ENCODE measurements at places on chromosomes 3 and 15. TPM values are rescaled to one million over a fixed set of nuclear protein-coding genes. Genes with fewer than 3 reads are reported as not detected.

CISH gene
- 59.4 TPM for polyA plus RNA-seq

DNA sequence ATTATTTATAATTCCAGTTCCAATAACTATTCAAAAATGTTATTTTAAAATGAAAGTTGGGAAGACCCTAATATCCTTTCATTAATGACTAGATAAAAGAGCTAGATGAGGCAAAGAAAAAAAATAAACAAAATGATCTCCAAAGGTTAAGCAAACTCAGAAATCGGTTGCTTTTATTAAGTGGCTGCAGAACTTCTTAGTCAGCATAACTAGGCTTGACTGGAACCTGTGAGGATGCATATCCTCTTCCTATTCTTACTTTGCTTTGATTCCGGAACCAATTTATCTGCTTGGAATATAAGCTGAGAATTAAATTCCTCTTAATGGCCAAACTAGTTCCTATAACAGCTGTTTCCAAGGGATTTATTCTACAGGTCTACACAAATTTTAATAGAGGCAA is 10.7 kb downstream of the GAP43 start:
- no peaks in the 10 kb centered on the region for H3K4me1 ChIP-seq
- DNase-seq: no peak
- no peaks in the 10 kb centered on the region for H3K36me3 ChIP-seq
- no peak overlapping the region for H3K4me3 ChIP-seq

- H3K4me1 ChIP-seq: no peaks in the 10 kb centered on the region
- H3K27ac ChIP-seq: no peak overlapping the region
- no peaks in the 10 kb centered on the region for H3K27me3 ChIP-seq
- no peaks in the 10 kb centered on the region for H3K36me3 ChIP-seq
- H3K4me3 ChIP-seq: no peak overlapping the region
- DNase-seq: no peak
These were observed 3.7 kb upstream of the PLD1 start for GRCh38 chr3:171813897-171814460.

IMPG2 gene
- 0.15 TPM for polyA plus RNA-seq

DNA sequence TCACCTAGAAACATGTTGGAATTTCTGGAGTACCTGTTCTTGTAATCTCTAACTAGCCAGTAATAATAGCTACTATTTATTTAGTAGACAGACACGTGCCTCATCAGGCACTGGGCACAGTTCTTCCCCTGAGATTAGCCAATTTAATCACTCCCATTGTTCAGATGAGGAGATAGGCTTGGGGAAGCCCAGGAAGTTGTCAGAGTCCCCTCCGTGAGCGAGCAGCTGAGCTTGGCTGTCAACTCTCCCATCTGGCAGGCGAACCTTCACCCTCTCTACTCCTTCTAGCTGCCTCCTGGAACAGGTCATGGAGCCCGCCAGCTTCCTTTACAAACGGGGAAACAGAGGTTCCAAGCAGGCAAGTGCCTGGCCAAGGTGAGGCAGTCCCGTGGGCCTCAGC is 31.1 kb upstream of the FGD5 start:
- no peaks in the 10 kb centered on the region for H3K36me3 ChIP-seq
- no peak for DNase-seq
- H3K4me3 ChIP-seq: no peak overlapping the region
- H3K27me3 ChIP-seq: no peaks in the 10 kb centered on the region
- H3K4me1 ChIP-seq: no peaks in the 10 kb centered on the region
- no peak overlapping the region for H3K27ac ChIP-seq

DNA sequence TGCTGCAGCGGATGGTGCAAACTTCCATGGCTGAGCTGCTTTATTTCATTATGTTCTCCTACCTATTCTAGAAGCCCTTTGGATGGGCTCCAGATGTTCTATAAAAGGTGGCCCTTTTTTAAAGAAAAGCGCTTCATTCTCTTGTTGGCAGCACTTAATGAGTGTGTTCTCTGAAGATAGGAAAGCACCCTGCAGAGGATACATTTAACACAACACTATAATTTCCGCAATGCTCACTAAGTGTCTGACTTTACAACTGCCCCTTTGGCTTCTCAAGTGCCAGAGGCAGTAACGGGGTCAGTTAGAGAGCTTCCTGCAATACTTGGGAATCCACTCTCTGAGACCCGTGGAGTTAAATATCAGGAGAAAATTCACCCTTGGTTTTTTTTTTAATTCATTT is 88.1 kb downstream of the MDFIC2 start:
- H3K27me3 ChIP-seq: no peaks in the 10 kb centered on the region
- no peaks in the 10 kb centered on the region for H3K36me3 ChIP-seq
- no peak overlapping the region for H3K27ac ChIP-seq
- no peaks in the 10 kb centered on the region for H3K4me1 ChIP-seq
- DNase-seq: no peak
- no peak overlapping the region for H3K4me3 ChIP-seq

CPEB1 gene
- 1.6 TPM for polyA plus RNA-seq

DNA sequence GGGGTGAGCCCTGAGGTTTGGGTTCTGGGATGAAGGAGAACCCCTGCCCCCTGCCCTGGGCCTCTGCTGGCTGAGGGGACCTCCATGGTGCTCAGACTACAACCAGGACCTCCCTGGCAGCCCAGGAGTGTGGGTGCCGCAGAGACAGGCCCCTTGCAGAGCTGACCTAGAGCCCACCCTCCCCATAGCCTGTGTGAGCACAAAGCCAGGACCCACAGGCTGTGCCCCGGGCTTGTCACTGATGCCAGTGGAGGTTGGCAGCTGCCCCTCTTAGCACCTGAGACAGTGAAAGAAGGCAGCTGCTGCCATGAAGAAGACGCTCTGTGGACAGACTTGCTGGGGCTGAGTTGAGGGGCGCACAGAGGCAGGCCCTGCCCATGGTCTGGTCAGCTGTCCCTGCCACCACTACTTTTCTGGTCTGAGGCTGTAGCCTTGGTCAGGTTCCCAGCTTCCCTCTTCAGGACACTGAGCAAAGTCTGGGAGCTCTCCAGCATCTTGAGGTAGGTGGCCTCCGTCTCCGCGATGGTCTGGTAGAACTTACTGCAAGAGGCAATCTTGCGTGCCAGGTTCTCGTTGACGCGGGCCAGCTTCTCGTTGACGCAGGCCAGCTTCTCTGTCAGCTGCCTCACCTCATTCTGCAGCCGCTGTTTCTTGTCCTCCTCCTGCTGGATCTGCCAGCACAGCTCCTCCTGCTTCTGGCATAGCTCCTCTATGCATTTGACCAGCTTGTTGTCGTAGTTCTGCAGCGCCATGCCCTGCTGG is 23.0 kb downstream of the USP4 start:
- H3K36me3 ChIP-seq: peaks cover 14% of the 10 kb centered on the region
- H3K27ac ChIP-seq: no peak overlapping the region
- H3K4me1 ChIP-seq: no peaks in the 10 kb centered on the region
- H3K4me3 ChIP-seq: no peak overlapping the region
- no peak for DNase-seq

CD96 gene
- 0.09 TPM for polyA plus RNA-seq

BCL2A1 gene
- polyA plus RNA-seq: 0.67 TPM

TTLL13 gene
- polyA plus RNA-seq: 0.88 TPM

DNA sequence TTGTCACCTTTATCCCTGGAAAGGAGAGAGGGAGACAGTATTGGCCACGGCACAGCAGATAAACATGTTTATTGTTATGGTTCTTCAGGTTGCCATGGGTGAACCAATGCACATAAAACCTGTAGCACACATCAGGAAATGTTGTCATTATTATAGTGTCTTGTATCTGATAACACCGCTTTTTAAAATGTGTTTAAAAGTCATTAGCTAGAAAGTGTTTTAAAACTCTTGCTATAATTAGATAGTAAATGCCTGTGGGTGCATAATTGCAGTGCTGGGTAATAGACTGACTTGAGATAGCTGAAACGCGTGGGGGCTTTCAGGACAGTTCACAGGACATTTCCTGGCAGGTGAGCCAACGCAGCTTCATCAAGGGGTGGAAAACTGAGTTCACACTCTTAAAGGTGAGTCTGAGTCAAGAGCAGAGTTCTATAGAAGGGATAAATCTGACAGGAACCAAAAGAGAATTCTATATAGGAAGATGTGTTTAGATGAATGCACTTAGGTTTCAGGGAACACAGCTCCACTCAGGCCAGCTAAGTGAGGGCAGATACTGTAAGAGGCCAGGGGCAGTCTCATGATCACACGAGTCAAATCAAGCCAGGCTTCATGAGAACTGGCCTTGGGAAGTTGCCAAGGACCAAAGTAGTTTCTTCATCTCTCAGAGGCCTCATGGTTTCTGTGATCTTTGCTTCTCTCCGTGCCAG is 35.6 kb upstream of the PPP4R2 start:
- H3K4me3 ChIP-seq: no peak overlapping the region
- H3K27me3 ChIP-seq: no peaks in the 10 kb centered on the region
- H3K27ac ChIP-seq: no peak overlapping the region

DNA sequence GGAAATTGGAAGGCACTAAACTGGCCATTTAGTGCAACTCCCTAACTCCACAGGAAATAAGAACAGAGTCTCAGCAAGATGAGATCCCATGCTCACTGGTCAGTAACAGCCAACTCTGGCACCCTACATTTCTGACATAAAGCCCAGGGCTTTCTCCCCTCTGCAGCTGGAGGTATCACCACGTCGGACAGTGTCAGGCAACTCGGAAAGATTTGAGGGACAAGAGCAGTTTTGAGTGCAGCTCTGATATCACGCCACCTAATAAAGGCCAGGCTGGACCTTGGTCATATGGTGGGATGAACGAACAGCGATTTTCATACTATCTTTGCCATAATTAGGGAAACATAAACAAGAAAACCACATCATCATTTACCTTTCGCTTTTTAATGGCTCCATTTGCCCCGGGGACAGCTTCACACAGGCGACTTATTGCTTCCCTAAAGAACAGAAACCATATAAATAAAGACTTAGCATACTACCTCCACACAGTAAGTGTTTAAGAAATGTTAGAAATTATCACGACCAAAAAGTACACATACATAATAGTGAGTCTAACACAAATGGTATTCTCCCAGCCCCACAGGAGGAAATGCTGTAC is 12.5 kb downstream of the EID1 start:
- H3K27ac ChIP-seq: no peak overlapping the region
- H3K36me3 ChIP-seq: no peaks in the 10 kb centered on the region
- DNase-seq: no peak
- no peak overlapping the region for H3K4me3 ChIP-seq

- H3K4me1 ChIP-seq: no peaks in the 10 kb centered on the region
- no peaks in the 10 kb centered on the region for H3K27me3 ChIP-seq
- DNase-seq: no peak
- no peak overlapping the region for H3K27ac ChIP-seq
- H3K4me3 ChIP-seq: no peak overlapping the region
These were observed 107.0 kb upstream of the UBE2E1 start for GRCh38 chr3:23698652-23699313.

- no peaks in the 10 kb centered on the region for H3K4me1 ChIP-seq
- no peaks in the 10 kb centered on the region for H3K27me3 ChIP-seq
- peak overlapping the region; percentile 32 for H3K4me3 ChIP-seq
These were observed 61.0 kb upstream of the SLC24A5 start for GRCh38 chr15:48059791-48060190.

- H3K4me1 ChIP-seq: no peaks in the 10 kb centered on the region
- no peak overlapping the region for H3K4me3 ChIP-seq
- no peaks in the 10 kb centered on the region for H3K27me3 ChIP-seq
- peak overlapping the region; percentile 41 for H3K27ac ChIP-seq
- DNase-seq: peak; percentile 19
These were observed 24.2 kb upstream of the TNK2 start for GRCh38 chr3:195932418-195933043.

- no peak overlapping the region for H3K27ac ChIP-seq
- no peaks in the 10 kb centered on the region for H3K4me1 ChIP-seq
- no peak for DNase-seq
- H3K36me3 ChIP-seq: no peaks in the 10 kb centered on the region
These were observed 106.3 kb upstream of the BOC start for GRCh38 chr3:113105093-113105449.

DNA sequence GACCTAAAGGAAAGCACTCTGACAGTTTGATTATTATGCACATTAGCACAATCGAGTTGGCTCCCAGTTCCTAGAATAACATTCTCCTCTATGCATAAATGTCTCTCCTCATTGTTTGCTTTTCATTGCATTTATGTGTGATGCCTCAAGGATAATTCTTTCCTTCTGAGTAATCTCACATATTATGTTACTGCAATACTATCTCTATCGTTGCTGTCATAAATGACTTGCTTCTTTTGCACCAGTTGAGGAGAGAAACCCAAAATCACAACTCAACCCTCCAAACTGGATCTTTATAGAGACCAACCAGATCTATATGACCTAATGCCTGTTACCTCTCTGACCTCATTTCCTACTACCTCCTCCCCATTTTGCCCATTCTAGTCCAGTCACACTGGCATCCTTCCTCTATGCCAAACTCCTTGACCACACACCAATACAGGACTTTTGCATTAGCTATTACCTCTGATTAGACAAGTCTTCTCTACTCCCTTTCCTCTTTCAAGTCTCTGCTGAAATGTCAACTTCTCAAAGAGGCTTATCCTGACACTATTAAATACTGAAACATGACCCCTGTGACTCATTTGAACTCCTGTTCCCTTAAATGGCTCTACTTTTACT is 1026.0 kb downstream of the TUSC7 start:
- no peaks in the 10 kb centered on the region for H3K4me1 ChIP-seq
- no peak overlapping the region for H3K4me3 ChIP-seq

SLC28A2 gene
- 0.17 TPM for polyA plus RNA-seq

Measured in kidney (tissue), 22 donors.